ENCODE measurements at places on chromosomes 1 and 21.

GRCh38 chr1:96684744-96685143 lies 36.8 kb upstream of the PTBP2 start:
- no peak for ATAC-seq

GRCh38 chr1:245054105-245054504 lies 100.7 kb upstream of the KIF26B start:
- no peak for ATAC-seq

DNA sequence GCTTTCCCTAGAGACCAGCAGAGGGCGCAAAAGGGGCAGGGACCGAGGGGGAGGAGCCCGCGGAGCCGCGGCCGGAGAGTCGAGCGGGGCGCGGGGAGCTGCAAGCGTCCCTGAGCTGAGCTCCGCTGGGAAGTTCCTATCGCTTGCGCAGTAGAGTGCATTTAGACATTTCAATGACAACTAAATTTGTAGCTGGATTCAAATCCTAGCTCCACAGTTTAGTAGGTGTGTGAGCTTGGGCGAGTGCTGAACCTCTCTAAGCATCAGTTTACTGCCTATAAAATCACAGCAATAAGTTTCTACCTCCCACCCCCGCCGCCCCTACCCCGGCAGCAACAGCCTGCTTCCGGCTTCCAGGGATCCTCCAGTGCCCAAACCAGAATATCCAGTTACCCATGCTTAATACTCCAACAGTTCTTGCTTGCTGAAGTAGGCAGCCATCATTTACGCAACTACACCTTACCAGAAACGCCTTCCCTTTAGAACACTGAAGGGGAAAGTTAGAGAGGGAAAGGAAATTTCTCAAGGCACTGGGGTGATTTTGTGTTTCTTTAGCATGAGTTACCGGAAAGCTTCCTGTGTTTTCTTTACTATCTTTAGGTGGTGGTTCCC lies 9.1 kb downstream of the TLR5 start:
- peak; percentile 88 for ATAC-seq

- ATAC-seq = no peak
These were observed 141.7 kb upstream of the NRIP1 start for GRCh38 chr21:15206514-15206913.

GRCh38 chr1:16162163-16162822 lies 6.4 kb upstream of the EPHA2 start:
- ATAC-seq = no peak

- no peak for ATAC-seq
These were observed 151.4 kb upstream of the ZRANB2 start for GRCh38 chr1:71232166-71232763.

GRCh38 chr1:73310797-73311381 lies 887.1 kb downstream of the LRRIQ3 start:
- ATAC-seq = no peak

GRCh38 chr1:57835620-57836019 lies 411.8 kb upstream of the DAB1 start:
- ATAC-seq = no peak

DNA sequence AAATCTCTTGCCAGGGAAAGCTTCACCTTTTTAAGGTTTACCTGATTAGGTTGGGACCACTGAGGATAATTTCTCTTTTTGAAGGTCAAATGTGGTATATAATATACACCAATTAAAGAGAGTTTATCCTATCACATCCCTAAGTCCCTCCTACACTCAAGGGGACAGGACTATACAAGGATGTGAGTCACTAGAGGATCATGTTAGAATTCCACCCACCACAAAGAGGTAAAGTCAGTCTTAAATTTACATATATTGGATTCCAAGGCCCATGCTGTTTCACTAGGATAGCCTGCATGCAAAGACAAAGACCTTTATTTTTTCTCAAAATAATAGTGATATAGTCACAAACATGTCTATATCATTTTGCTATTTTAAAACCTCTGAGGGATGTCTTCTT lies 164.4 kb downstream of the GIPC2 start:
- ATAC-seq = peak; percentile 40

- ATAC-seq = peak; percentile 72
These were observed 66.0 kb downstream of the PGBD5 start for GRCh38 chr1:230359992-230360668.
